ENCODE measurements at places on chromosomes 5 and 9.

DNA sequence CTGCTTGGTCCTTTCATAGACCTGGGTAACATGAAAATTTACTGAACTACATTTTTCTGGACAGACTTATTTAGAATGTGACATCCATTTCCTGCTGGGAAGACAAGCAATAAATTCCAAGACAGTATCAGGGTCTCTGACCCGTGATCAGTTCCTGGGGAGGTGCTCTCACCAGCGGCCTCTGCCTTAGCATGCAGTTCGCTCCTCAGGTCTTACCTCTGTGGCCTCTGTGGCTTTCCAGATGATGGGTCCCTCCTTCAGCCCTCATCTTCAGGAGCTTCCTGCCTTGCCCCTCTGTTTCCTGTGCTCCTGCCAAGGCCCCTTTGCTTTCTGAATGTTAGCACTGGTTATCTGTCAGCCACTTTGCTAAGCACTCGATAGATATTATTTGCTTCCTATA lies 66.4 kb downstream of the CMYA5 start:
- no peak for DNase-seq

GRCh38 chr5:116487045-116487444 lies 87.6 kb downstream of the SEMA6A start:
- no peak for DNase-seq

DNA sequence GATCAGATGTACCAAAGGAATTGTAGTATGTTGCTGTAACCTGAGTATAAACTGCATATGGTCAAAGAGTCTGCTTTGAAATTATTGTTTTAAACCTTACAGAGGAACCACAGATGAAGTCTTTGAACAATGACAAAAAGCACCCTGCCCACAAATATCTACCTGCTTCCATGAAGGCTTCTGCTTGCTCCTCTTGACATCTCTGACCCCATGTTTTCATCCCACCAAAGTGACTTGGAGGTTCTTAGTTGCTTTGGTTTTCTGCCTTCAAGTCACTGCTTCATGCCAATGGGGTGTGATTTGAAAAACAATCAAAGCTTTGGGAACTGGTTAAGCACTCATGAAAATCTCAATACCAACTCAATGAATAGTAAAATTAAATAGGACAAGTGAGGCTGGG lies 194.6 kb upstream of the ACTBL2 start:
- DNase-seq: no peak

- DNase-seq: no peak
Observed at GRCh38 chr5:139413963-139414362, 10.1 kb upstream of the SPATA24 start.

DNA sequence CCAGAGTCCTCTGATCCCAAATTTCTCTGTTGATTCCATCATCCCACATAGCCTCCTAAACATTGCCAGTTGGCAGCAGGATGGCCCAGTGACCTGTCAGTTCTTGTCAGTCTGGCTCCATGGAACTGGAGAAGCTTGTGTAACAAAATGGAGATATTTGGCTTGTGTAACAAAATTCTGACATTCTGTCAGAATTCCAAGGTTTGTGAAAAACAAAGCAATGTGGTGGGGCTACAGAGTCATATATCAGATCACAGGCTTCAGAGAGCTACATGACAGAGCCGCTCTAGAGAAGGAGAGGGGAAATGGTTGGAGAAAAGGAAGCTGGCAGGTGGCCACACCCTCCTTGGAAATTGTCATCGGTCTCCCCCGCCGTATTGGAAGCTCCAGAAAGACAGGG lies 75.4 kb upstream of the MAN2A1 start:
- no peak for DNase-seq

GRCh38 chr5:131794586-131794985 lies 2.2 kb downstream of the FNIP1 start:
- DNase-seq: no peak

GRCh38 chr5:154995679-154996078 lies 17.9 kb upstream of the KIF4B start:
- DNase-seq: no peak

- no peak for DNase-seq
Observed at GRCh38 chr9:34777666-34778065, 67.7 kb upstream of the CCL21 start.

- no peak for DNase-seq
Observed at GRCh38 chr9:37408933-37409710, 13.4 kb upstream of the GRHPR start.

DNA sequence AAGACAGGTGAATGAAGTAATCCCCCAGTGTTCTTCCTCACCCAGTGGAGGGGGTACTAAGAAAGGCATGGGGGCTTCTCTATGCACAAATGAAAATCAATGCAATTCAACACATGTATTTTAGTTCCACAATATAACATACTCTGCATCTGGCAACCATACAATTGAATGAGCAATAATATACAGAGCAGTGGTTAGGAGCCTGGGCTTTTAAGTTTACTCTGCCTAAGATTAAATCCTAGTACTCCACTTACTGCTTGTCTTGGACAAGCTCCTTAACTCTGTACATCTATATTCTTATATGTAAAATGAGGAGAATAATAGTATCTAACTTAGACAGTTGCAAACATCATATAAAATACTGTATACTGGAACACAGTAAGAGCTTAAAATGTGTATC lies 195.4 kb upstream of the TRIM32 start:
- DNase-seq: no peak

DNA sequence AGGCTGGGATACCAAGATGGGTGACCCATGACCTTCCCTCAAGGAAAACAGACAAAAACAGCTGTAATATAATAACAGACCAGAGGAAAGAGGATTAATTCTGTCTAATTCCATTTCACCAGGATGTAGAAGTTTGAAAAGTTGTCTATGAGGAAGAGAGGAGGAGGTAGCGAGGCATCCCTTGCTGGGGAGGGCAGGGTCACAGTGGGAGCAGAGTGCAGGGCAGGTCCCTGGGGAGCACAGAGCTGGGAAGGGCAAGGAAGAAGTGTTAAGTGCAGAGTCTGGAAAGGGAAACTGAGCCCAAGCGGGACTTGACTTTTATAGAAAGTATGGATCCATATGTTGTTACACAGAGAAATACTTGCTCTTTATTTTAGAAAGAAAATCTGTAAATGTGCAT lies 210.6 kb downstream of the CD180 start:
- no peak for DNase-seq

DNA sequence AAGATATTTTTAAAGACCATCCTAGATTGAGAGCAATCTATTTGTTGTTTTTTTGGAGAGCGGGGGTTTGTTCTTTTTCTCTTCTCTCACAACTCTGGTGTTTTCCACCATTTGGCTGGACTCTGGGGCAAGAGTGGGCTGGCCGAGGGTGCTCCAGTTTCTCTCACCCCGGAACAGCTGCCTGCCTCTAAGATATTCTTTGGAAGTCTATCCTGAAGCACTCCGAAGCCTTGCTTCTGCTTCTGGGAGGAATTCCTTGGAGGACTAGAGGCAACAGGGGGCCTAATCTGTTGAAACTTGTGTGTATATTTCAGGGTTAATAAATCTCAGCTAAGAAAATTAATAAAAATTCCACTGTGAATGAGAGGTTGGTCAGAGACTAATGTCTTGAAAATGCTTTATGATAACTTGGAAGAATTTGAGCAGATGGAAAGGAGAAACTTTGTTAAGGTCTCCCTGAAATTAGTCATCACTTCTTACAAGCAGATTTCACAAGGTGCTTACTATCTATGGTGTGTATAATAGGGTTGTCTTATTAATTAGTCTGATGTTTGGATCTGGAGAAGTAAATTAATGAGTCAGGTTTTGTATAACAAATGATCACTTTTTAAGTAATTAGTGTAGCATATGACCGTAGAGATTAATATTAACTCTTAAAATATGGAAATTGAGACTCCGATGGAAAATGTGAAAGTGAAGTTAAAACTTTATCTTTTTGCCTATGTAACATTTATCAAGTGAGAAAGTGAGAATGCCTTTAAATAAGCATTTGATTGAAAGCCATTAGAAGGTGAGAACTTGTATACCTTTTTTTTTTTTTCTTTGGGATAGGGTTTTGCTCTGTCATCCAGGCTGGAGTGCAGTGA lies 4.0 kb downstream of the MAN2A1 start:
- DNase-seq: no peak

- DNase-seq: no peak
Observed at GRCh38 chr5:32692036-32692746, 18.9 kb upstream of the NPR3 start.

DNA sequence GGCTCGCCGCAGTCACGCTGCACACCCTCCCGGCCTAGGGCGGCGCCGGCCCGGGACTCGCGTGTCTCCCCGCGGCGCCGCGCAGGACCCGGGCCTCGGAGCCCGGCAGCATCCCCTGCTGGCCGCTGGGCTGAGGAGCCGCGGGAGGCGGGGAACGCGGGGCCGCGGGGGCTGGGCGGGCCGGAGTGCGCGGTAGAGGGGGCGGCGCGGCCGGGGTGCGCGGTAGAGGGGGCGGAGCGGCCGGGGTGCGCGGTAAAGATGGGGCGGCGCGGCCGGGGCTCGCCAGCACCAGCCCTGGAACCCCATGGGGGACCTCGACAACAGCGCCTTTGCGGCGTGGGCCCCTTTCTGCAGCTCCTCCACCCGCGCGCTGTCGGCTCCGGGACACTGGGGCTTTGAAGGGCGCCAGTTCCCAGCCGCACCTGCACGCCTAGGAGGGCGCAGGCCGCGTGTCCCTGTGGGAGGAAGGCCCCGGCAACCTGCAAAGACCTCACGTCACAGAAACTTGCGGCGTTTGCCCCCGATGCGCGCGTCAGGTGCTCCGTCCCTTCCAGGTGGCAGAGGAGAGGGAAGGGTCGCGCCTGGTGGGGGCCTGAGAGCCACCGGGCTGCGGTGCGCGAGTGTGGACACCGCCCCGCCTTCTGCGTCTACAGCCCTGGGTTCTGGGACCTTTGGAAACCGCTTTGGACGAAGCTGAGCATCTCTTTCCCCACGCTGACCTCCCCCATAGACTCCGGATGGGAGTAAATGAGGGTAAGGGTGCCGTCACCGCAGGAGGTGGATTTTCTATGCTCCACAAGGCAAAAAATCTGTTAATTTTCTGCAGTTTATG lies 49.6 kb downstream of the NSUN2 start:
- no peak for DNase-seq

DNA sequence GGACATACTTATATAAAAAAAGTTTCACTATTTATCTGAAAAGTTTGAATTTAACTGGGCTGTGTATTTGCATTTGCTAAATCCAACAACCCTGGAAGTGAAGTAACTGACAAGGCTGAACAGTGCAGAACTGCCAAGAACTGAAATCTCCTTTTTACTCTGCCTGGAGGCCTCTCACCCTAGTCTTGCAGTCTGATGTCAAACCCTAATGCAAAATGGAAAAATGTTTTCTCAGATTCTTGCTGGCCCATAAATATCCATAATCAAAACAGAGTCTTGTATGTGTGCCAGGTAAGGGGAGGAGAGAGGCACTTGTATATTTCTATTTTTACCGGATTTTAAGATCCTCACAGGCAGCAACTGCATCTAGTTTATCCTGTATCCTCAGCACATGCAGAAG lies 432.7 kb upstream of the KLF4 start:
- no peak for DNase-seq

DNA sequence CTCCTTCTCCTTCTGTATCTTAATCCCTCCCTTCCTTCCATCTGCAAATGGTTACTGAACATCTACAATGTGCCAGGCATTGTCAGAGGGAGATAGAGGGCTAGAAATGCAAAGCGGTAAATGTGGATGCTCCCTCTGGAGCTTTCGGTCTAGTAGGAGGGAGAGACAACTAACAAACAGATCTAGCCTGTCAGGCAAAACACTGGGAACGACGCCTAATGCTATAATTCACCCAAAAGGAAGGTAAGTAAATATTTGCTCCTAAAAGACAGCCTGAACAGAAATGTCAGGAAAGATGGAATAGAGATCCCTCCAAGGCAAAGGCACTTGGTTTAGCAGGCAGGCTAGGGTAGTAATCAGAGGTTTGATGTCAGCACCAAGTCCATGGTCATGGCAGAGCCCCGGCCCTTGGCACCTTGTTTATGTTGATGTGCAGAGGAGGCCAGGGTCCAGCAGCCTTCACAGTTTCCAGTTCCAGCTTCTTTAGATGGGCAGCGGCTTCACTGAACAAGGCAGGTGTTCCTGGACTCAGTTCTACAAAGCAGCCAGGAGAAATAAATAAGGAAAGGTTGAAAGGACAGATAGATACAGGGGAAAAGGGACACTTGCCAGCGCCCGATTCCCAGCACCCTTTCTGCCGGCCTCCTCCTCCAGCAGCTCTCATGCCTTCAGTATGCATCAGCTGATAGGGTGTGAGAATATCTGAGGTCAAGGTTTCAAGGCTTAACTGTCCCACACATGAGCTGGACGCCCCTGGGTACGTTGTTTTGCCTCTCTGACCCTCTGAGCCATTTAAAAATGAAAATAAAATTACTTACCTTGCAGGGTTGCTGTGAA lies 46.5 kb upstream of the FRRS1L start:
- DNase-seq: no peak

GRCh38 chr9:76441551-76442322 lies 17.2 kb upstream of the GCNT1 start:
- no peak for DNase-seq

All from occipital lobe (tissue), 3 donors.